ENCODE measurements at places on chromosomes 3 and 15. TPM values are rescaled to one million over a fixed set of nuclear protein-coding genes. Genes with fewer than 3 reads are reported as not detected.

GRCh38 chr3:127614928-127615589 is 13.9 kb upstream of the PODXL2 start:
- DNase-seq: no peak

- DNase-seq: no peak
Measured at GRCh38 chr3:150912501-150912900, 7.3 kb upstream of the MINDY4B start.

Gene TRIP4
- total RNA-seq: 15.3 TPM

Gene AADACL2
- total RNA-seq: under 0.01 TPM

Gene TGM5
- 1.2 TPM for total RNA-seq

Gene KLHL40
- total RNA-seq: not detected

Gene B3GALNT1
- total RNA-seq: 18.2 TPM

Gene GABRR3
- total RNA-seq: not detected

Gene TEX9
- 6.3 TPM for total RNA-seq

Gene UPK1B
- total RNA-seq: not detected

All from mammary epithelial cell (primary cell).